ENCODE measurements at places on chromosomes 16 and 17.
A peak's percentile ranks its signal among the peaks of the same experiment; 100 is the strongest.

DNA sequence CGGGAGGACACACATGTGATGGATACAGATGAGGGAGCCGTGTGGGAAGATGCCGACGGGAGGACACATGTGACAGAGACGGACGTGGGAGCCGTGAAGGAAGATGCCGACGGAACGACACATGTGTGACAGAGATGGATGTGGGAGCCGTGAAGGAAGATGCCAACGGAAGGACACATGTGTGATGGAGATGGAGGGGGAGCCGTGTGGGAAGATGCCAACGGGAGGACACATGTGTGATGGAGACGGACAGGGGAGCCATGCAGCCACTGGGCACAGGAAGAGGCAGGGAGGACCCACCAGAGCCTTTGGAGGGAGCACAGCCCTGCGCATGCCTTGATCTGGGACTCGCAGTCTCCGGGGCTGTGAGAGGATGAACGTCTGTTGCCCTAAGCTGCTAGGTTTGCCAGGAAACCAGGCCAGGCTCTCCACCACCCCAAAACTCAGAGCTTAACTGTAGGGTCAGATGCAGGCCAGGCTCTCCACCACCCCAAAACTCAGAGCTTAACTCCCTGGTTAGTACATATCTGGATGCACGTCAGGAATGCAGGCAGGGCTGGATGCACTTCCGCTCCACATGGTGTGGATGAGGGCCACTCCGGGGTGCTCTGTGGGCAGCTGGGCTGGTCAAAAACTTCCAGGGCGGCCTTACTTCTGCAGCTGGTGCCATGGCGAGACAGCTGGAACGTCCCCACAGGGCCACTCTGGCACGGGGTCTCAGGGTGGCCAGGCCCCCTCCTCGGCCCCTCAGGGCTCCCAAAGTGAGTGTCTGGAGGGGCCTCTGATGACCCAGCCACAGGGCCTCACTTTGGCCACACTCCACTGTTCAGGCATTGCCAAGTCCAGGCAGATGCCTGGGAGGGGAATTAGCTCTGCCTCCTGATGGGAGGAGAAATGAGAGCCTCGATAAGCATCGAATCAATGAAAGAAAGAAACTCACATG lies 47.7 kb upstream of the ZNF469 start:
- no peak for DNase-seq

- DNase-seq = no peak
Measured at GRCh38 chr17:76039121-76039520, 12.0 kb upstream of the EVPL start.

GRCh38 chr16:2189252-2189893 lies 7.0 kb downstream of the CASKIN1 start:
- no peak for DNase-seq

DNA sequence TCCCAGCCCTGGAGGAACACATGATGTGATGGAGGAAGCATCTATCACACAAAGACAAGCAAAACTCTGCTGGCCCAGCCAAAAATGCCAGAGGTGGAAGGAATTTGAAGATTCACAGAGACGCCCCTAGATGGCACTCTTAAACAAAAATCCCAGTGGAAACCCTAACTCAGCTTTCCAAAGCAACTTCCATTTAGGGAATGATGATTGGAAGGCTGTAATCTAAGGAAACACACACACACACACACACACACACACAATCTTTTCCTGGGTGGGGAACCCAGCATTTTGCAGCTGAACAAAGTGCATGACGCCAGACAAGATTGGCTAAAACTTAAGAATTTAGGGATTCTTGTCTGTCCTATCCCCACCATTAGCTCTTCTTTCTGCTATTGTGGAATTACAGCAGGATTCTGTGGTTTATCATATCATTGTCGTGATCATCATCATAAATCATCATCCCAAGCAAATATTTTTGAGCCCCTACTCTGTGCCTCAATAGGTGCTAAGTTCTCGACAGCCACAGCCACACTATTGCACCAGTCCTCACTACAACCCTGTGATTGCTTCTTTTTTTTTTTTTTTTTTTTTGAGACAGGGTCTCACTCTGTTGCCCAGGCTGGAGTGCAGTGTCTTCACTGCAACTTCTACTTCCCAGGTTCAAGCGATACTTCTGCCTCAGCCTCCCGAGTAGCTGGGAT lies 1.6 kb upstream of the LDAF1 start:
- no peak for DNase-seq

DNA sequence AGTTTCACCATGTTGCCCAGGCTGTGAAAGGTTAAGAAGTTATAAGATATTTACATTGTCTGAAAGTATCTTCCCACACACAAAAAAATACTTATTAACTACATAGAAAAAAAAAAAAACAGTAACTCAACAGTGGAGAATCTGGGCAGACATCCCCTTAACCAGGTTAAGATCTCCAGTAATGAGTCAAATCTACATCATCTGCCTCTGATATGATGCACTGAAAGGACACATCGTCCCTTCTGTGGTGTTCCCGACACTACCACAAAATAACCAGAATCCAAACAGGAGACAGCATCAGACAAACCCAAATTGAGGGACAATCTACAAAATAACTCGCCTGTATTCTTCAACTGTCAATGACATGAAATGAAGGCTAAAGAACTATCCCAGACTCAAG lies 40.0 kb downstream of the CMTM4 start:
- DNase-seq = no peak

- peak; percentile 57 for DNase-seq
Measured at GRCh38 chr17:31321481-31321880, at the start of gene EVI2A. Gene EVI2A (minus strand): TSS chr17:31321622. CDS start chr17:31319013, 2,609 bp downstream.

DNA sequence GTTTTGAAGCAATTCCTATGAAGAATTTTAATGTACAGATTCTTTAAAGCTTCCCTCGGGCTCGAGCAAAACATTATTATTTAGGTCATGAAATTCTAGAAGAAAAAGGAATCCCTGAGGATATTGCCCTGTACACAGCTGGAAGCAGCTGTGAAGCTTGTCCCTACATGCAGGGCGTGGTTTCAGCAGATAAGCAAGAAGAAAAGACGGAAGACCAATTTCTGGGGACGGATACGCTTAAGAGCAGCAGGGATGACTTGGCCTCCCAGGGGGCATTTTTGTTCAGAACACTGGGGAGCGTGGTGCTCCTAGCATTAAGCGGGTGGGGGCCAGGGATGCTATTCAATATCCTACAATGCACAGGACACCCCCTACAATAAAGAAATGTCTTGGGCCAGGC lies 34.3 kb downstream of the LITAF start:
- no peak for DNase-seq

- DNase-seq = no peak
Measured at GRCh38 chr17:50589095-50589705, 28.7 kb downstream of the CACNA1G start.

DNA sequence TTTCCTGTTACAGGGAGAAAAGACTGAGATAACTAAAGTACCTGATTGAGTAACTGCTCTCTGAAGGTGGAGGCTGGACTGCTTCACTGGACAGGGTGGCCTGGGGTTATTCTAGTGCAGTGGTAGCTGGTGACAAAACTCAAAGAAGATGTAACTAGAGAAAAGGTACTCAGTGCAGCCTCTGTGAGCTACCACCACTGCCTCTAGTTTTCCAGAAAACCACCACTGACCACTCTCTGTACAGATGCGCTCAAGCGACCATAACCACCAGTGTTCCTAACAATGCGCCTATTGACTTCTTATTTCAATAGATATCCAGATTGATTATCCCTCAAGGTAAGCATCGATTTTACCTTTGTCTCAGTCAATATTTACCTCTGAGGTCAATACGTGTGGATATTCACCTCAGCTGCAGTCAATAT lies 492.2 kb downstream of the WWOX start:
- no peak for DNase-seq

DNA sequence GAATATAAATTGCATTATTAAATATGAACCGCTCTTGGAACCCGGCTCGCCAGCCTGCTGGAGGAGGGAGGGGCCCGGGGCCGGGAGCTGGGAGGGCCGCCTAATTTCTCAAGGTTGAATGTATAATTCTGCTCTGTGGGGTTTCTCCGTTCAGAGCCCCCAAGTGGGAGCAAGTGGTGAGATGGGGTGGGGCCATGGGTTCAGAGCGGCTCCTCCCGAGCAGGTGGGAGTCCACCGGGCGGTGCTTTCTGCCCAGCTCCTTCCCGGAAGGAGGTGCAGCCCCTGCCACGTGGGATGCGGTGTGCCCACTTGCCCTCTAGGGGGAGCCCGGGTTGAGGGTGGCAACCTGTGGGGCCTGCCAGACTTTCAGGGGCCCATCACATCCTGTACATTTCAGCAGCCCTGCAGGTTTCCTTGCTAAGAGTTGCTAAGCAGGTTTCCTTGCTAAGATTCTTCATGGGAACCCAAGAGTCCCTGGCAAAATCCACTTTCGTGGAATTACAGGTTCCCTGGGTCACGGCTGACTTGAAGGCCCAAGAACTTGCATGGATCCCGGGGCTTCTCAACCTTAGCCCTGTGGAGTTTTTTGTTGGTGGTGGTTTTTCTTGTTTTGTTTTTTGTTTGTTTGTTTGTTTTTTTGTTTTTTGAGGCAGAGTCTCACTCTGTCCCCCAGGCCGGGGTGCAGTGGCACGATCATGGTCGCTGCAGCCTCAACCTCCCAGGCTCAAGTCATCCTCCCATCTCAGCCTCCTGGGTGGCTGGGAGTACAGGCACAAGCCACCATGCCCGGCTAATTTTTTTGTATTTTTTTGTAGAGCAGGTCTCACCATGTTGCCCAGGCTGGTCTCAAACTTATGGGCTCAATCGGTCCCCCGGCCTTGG lies 196.7 kb upstream of the GSE1 start:
- peak; percentile 69 for DNase-seq

DNA sequence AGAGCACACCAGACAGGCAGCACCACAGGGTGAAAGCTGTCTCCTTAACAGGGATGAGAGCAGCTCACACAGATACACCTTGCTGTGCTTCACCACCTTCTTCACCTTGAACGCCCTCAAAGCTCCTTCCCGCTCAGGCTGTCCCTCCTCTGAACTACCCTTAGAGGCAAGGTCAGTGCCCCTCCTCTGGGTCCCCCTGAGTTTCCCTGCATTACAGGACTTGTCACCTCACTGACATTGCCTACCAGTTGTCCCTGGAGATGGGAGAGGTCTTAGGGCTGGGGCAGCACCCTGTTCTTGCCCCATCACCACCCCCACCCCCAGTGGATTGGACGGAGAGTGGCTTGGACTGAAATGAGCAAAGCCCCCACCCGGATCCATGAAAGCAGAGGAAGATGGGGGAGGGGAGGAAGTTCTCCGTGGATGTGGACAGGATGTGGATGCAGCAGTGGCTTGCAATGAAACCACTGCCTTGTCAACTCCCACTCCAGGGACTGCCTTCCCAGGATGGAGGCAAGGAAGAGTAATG lies 73.2 kb upstream of the CDH5 start:
- no peak for DNase-seq

DNA sequence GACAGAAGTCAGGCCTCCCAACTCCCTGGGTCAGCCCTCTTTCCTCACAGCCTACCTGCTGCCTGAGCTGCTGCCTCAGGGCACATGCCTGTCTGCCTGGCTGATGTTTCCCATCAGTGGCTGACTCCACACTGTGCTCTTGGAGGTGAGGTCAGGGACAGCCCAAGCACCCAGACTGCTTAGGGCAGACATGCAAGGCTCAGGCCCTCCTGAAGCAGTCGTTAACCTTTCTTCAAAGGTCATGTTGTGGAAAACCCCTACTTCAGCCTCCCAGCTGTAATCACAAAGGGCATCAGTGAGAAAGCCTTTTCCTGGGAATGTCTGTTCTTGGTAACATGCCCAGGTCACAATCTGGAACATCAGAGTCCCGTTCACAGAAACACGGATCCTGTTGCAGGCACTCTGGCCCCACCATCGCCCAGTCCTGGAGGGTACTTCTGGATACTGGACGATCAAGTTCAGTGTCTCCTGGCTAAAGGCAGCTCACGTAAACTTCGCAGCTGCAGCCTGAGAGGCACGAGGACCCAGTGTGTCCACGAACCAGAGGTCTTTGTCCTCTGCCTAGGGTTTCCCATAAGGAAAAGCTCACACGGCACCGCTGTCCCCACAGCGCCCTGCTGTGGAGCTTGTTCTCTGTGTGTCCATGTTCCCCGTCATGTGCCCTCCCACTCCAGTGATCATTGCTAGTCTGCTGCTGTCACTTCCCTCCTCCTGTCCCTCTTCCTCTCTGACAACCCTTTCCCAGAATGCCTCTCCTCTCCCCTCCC lies 54.9 kb downstream of the GNAO1 start:
- DNase-seq = no peak

- DNase-seq = no peak
Measured at GRCh38 chr16:13229039-13229438, 327.6 kb downstream of the SHISA9 start.

- DNase-seq = no peak
Measured at GRCh38 chr17:40922239-40922638, 15.2 kb downstream of the KRT23 start.

DNA sequence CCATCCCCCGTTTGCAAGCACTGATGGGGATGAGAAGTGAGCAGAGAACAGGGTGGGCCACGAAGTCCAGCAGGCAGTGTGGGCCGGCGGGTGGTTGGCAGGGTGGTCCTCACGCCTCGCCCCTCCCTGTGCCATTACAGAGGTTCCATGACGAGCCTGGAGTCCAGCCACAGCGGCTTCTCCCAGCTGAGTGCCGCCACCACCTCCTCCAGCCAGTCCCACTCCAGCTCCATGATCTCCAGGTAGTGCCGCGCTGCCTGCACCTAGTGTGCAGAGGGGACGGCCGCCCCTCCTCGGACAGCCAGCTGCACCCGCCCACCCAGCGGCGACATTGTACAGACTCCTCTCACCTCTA lies 73.0 kb downstream of the SEC14L1 start:
- no peak for DNase-seq

DNA sequence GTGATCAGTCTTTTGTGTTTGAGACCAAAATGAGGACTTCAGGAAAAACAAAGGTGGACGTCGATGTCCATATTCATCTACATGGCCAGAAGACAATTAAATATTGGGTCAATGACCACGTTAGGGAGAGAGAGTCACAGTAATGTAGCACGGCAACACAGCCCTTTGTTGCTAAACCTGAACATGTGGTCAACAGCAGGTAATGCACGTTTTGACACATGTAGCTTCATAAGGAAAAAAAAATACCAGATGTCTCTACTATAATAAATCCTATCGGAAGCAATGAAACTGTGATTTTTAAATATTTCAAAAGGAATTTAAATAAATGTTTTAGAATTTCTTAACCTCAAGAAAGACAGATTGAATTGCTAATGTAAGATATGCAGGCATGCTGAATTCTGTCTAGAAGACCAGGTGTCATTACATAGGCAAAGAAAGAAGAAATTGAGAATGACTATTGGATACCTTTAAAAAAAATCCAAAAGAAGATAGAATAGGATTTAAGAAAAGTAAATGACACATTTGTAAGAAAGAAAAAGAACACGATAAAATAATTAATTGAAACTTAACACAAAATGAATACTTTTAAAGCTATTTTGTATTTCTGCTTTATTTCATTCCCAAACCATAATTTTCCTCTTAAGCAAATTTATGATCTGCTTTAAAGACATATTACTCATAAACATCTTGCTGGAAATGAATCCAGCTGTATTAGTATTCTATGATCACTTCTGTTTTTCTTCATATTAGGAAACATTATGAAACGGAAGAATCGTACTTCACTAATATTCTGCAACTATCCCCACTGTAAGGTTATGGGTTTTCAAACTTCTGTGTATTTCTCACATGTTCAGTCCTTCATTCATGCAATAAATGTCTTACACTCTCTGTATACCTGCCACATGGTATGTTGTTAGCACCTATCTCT lies 30.1 kb downstream of the ABCA8 start:
- DNase-seq = no peak
